ENCODE measurements at places on chromosomes 6 and 20.
A peak's percentile ranks its signal among the peaks of the same experiment; 100 is the strongest.

- DNase-seq = no peak
Measured at GRCh38 chr20:53813636-53814035, 220.0 kb upstream of the ZNF217 start.

- DNase-seq = peak; percentile 75
Measured at GRCh38 chr6:29631860-29632731, 887 bp downstream of the GABBR1 start.

DNA sequence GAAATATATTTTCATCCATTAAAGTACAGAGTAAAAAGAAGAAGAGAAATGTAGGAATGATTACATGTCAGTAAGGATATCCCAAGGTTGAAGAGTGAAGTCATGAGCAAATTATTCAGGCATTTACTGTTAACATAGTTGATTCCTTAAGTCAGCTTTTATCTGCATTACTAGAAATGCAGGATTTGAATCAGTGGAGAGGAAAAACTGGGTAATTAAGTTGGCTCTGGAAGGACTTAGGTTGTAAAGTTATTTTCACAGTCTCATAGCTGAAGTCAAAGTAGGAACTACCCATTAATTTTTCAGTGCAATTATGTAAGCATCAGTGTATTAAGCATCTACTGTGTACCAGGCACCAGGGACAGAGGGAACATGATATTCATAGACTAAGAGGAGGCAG lies 7.8 kb downstream of the NAA20 start:
- DNase-seq = peak; percentile 49

DNA sequence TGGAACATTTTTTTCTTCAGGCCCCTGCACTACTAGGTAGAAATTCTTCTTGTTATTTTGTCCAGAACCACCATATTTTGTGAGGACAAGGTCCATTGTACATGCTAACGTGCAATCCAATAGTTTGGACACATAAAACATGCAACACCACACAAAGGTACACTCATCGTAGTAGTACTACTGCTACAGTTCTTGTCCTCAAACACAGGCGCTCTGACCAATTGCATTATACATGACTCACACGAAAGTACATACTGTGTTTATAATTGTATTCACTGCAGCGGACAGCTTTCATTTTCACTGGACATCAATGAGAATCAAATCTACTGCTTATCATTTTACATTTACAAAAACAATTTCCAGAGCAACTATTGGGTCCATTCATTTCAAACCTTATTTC lies 15.3 kb upstream of the SMLR1 start:
- DNase-seq = no peak

DNA sequence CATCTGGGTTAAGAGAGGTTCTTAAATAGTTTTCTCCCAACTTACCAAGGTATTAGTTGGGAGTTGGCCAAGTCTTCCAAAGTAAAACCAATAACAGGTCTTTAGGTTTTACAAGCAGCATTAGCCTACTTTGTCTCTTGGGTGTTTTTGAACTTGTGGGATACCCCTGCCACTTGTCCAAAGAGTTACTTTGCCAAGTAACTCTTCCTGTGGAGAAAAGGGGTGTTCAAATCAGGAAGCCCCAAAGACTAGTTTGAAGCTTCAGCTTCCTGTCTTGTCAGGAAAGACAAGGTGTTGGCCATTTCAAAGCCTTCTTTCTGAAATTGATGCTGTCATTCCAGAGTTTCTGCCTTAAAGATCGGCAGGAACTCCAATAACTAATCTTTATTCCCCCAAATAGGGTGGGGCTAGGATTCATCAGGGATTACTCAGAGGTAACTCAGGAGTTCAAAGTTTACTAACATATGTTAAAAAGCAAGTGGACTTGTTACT lies 822 bp downstream of the RAB22A start:
- peak; percentile 23 for DNase-seq

- DNase-seq = peak; percentile 18
Measured at GRCh38 chr6:9225441-9225871, 790.1 kb upstream of the SLC35B3 start.

DNA sequence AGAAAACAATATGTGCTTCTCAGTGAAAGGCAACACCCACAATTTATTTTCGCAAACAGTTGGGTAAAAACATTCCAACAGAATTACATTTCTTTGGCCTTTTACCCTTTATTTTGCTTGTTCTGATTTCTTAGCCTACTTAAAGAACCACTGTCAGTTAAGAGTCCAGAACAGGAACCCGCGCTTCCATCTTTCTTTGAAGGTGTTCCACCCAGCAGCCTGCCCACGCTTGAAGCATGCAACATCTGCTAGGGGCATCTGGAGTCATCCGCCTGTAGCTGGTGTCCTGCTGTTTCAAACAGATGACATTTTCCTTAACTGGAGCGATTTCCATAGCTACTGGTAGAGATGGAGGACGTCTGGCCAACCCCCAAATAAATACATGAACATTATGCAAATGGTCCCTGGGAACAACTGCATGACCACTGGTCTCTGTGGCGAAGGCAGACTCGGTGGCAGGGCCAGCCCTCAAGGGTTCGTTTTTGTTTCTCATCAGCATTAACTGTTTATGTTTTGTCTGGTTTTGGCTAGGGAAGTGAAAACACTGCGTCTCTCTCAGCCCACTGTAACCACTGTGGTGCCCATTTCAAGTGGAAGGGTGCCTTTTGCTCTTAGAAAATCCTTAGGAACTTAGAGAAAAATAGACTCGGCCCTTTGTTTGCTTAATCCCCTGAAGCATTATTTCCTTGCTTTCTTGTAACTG lies 51.6 kb downstream of the LAMA4 start:
- DNase-seq = no peak

DNA sequence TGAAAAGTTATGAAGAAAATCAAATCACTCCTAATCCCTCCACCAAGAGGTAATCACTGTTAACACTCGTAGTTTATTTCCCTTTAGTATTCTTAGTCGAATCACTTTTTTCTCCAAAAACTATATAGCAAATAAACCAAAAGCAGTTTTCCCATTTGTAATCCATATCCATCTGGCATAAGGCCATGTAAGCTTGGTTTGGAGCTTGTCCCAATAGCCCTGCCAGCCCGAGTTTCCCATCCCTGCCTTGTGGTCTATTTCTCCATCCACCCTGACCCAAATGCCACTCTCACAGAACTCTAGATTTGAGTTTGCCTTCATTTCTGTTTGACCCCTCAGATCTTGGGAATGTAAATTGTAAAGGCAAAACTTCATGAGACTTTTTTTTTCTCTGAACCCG lies 71.8 kb upstream of the DSP start:
- peak; percentile 41 for DNase-seq

DNA sequence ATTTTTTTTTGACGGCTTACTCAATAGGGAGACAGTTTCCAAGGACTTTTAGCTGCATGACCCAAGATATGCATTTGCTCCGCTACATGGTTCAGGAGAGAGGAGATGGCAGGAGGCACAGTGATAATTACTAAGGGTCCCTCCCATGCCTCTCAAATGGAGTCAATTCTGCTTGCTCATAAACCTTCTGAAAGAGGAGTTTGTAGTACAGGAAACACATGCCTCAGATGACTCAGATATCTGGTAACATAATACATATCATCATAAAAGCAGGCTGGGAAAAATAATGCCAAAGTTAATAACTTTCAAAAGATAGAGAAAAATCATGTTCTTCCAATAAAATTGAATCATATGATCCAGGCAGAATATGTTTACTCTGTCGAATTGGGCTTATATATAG lies 97.6 kb upstream of the DEFB112 start:
- DNase-seq = peak; percentile 7

- DNase-seq = no peak
Measured at GRCh38 chr6:40998661-40999060, 40.4 kb downstream of the UNC5CL start.

- no peak for DNase-seq
Measured at GRCh38 chr6:160859822-160860221, 131.7 kb upstream of the MAP3K4 start.

DNA sequence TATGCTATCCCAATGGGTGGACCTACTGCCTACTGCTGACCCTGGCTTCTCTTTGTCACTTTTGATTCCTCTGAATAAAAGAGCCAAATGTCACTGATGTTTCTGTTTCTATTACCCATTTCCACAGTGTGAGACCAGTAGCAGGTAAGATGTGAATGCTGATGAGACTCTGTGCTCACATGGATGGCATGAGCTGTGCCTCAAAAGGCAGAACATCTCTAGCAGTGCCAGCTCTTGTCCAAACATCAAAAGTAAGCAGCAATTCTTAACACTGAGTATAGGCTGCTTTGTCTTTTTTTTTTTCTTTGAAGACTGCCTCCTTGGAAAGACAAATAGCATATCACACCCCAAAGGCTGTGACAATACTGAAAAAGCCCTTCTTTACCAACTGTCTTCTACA lies 459.2 kb upstream of the RUNX2 start:
- DNase-seq = no peak

DNA sequence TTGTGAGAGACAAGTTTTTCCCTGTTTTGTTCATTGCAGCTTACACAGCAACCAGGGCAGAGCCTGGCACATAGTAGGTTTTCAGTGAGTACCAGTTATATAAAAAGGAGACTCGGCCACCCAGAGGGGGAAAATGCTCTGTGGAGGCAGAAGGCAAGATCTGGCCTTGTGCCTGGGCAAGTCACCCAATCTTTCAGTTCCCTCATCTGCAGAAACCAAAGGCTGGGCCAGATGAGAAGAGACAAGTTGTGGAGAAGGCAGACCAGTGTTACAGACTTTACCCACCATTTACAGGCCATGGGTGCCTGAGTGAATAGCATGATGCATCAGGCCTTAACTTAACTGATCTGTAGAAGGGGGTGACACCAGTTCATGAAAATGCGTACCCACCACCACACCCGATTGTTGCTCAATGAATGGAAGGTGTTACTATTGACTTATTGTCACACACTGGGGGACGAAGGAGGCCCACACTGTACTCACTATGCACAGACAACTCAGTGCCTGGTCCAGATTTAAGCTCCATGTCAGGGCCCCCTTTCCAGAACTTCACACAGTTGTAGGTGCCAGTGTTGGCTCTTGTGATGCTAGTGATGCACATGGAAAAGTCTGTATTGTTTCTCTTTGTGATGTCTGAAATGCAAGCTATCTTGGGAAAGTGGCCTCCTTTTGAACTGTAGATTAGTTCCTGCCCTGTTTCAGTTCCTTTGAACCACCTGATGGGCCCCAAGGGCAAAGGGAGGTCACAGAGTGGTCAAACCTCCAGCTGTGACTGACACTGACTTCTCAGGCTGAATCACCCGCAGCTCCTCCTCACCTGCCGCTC lies 64.3 kb upstream of the SIRPG start:
- DNase-seq = no peak

- peak; percentile 68 for DNase-seq
Measured at GRCh38 chr6:144408161-144408560, 123.0 kb downstream of the UTRN start.

DNA sequence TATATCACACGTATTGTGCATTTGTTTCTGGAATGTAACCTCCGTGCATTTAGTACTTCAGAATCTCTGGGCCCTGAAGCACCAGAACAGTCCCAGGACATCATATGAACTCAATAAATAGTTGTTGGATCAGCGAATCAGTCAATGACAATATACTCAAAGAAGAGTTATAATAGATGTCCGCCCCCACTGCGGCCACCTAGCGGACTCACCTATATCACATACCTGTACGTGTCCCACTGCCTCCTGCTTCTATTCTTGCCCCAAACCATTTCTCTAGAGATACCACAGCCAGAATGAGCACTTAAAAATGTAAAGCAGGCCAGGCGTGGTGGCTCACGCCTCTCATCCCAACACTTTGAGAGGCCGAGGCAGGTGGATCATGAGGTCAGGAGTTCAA lies 73.9 kb downstream of the DCDC2 start:
- no peak for DNase-seq

DNA sequence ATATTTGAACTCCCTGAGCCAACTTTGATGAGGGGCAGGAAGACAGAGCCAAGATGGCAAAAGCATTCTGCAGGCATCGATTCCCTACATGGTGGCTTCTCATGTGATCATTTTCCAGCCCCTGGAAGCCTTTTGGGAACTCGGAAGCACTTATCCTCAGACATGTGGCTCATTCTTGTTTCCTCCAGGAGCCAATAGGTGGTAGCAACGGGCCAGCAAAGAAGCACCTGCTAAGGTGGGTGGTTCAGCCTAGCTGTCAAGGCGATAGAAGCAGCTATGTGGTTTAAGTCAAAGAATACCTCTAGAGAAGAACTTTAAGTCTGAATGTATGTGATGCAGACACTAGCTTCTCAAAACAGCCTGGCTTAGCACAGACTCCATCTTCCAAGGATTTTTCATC lies 64.9 kb upstream of the PAX1 start:
- DNase-seq = no peak

GRCh38 chr6:136123468-136123867 lies 126.6 kb downstream of the MTFR2 start:
- peak; percentile 27 for DNase-seq

- no peak for DNase-seq
Measured at GRCh38 chr6:110617057-110617456, 140.6 kb upstream of the SLC22A16 start.

GRCh38 chr20:63037669-63038268 lies 31.0 kb upstream of the BHLHE23 start:
- no peak for DNase-seq

DNA sequence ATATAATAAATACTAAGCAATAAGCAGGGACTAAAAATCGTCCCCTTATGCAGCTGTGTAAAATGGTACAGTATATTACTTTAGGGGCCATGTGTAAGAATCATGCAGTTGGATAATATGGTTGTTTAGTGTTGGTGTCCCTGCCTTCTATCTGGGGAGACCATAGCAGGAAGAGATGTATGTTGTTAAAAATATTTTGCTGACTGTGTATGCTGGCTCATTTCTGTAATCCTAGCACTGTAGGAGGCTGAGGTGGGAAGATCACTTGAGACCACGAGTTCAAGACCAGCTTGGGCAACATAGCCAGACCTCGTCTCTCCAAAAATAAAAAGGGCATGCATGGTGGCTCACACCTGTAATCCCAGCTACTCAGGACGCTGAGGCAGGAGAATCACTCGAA lies 5.6 kb downstream of the PANK2 start:
- no peak for DNase-seq

DNA sequence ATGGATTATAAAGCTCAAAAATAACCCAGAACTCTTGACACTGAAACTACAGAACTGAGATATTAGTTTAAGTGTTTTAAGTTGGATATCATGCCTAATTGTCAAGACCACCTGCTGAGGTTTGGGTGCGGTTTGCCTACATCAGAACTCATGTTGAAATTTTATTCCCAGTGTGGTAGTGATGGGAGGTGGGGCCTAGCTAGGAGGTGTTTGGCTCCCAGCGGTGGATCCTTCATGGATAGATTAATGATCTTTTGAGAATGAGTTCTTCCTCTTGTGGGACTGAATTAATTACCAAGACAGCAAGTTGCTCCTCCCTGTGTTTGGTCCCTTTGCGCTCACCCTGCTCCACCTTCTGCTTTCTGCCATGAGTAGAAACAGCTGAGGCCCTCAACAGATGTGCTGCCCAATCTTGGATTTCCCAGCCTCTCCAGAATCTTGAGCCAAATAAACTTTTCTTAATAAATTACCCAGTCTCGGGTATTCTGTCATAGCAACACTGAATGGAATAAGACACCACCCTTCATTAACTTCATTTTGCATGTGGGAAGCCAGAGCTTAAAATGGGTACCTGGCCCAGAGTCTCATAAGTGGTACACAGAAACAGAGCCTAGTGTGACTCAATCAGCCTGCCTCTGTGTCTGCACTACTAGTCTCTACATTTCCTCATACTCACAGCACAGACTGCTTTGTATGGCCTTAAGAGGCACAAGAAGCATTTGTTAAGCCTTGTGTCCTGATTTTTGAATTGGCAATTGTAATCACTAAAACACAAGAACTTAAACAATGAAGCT lies 158.4 kb downstream of the IBTK start:
- no peak for DNase-seq

GRCh38 chr6:138833816-138834539 lies 38.1 kb downstream of the ECT2L start:
- no peak for DNase-seq
